T1000 (cell line): ENCODE measurements at places on chromosomes 12 and 14.

DNA sequence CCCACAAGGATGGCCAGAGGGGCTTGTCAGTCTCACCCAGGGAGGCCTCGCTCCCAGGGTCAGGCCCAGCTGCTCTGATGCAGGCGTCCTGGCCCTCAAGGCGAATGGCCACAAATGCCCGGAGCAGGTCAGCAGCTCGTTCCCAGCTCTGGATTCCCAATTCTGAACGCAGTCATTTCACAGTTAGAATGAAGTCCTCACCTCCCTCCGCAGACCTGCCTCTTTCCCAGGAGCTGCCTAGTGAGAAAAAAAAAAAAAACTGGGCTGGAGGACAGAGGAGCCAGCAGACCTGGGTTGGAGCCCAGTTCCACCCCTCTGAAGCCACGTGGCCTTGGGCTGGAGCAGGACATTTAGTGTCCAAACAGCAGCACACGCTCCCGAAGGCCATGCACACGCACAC is 62.2 kb upstream of the DIO3 start:
- DNase-seq = no peak

DNA sequence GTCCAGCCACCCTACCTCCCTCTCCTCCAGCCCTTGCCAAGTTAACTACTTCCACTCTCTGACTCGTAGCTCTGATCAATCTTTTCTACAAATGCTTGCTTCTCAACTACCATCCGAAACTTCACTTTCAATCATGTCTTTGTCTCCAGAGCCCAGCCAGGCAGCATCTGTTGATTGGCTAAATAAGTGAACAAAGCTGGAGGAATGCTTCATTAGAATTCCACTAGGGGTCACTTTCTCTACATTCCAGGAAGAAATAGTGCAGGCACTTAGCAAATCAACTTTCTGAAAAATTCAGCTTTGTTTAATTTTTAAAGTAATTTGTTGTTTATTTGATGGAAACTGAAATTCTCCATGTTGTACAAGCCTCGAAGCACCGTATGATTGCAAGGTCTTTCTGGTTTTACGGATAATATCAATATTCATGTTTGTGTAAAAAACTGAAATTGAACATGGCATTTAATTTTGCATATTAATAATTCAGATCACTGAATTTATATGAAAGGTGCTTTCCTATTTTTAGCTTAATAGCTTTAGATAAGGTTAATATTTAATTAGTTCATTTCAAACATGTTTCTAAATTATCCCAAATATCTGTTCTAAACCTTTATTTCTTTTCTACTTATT is 32.4 kb upstream of the HELB start:
- no peak for DNase-seq

- no peak for DNase-seq
Observed at GRCh38 chr14:75595226-75595625, 16.8 kb downstream of the FLVCR2 start.

- DNase-seq = no peak
Observed at GRCh38 chr12:132404435-132404855, 75.1 kb upstream of the GALNT9 start.

- DNase-seq = no peak
Observed at GRCh38 chr12:91179315-91179714, 3.3 kb downstream of the DCN start.

- DNase-seq = no peak
Observed at GRCh38 chr14:60089221-60089620, 2.5 kb upstream of the PCNX4 start.
